ENCODE measurements at places on chromosomes 1 and 21.

- DNase-seq, result no peak
Measured at GRCh38 chr1:39672551-39672947, 642 bp upstream of the NT5C1A start.

DNA sequence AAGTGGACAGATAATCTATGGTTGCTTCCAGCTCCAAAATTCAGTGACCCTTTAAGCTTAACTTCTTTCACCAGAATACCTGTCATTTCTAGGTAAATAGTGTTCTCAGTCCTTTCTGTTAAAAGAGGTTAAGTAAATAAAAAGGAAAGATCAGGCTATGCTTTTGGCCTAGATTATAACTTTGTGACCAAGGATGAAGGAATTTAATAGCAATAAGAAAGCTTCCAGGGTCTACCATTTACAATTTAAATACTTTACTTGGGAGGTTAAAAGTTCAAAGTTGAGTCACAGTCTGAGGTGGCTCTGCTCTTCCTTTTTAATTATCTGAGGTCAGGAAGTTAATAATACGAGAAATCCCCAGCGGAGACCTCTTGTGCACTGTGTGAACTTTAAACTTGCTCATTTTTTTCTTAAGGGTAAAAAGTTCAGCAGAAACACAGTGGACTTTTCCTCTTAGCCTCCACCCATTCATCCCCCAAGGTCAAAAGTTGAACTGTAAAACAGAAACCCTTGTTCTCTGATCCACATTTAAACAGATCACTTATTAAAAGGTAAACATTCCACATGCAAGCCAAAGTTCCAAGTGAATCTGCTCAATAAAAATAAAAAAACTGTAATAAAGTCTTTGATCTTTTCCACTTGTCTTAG is 187.1 kb downstream of the NRIP1 start:
- DNase-seq, result no peak

DNA sequence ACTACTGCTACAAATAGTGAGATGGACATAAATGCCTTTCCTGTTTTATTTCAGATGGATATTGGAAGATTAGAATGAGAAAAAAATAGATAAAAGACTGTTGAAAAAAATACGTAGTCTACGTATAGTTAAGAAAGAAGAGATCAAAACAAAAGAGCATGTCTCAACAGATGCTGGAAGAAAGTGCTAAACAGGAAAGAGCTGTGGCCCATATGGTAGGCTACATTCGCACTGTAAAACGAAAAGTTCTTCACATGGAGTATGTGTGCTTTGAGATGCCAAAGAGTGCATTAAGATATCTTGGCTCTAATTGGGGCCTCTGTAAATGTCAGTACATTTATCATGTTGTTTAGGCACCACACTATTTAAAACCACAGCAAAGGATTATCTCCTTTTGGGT is 741.7 kb downstream of the LTN1 start:
- no peak for DNase-seq

GRCh38 chr1:36733748-36734147 is 251.0 kb upstream of the CSF3R start:
- DNase-seq, result no peak

DNA sequence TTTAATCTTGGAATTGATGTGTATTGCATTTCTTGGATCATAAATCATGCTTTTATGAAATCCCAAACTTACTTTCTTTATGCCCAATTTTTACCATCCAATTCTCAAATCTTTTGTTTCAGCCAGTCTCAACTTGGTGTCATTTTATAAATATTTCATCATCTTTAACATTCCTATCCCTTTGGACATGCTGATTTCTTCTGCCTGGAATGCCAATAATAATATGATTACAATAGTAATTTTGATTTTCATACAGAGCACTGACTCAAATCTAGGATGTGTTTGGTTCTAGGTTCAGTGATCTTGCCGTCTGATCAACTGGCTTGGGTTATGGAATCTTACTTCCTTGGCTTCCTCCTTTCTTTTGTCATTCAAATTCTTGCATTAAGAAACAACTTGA is 12.8 kb downstream of the RRP15 start:
- DNase-seq, result no peak

- DNase-seq, result no peak
Measured at GRCh38 chr1:227395426-227396028, 77.2 kb upstream of the CDC42BPA start.

DNA sequence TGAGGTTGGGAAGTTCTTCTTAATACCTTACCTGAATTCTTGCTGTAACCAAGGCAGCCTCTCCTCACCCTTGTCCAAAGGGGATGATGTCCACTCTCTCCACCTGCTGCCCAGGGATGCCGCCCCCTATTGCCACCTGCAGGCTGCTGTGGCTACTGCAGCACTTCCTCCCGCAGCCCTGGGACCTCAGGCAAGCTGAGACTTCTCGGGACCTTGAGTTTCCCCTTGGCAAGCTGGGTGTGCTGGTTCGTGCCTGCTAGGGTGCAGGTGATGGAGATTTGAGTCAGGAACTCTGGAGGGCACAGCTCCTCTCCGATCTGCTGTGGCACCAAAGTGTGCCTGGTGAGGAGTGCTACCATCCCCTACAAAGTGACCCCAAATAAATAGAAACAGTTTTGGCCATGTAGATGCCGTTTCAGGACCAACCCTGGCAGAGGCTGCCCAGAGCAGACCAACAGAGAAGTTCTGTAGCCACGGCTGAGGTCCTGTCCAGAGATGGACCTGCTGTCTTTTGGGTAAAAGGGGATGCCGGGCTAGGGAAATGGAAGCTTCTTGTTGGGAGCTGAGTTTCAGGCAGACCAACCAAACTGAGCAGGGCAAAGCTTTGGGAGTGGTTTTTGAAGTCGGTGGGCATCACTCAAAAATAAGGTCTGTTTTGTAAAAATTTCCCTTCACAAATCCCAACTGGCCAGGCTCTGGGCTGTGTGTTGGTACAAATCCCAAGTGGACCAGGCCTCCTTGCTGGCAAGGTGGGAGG is 31.7 kb downstream of the RUNX3 start:
- peak; percentile 45 for DNase-seq

DNA sequence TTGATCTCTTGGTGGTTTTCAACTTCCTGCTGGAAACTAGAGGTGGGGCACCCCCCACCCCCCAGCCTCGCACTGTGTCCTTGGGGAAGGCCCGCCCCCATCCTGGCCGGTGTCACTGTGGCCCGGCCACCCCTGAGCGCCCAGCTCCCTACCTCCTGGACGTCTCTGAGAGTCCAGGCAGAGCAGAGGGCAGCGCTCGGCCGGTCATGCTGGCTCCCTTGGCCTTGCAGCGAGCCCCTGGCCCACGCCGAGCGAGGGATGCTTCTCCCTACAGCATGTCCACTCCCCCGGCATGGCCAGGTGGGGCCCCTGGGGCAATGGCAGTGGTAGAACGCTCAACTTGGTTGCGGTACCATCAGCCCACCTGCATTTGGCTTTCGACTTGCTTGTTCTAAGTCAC is 28.7 kb upstream of the TRAPPC10 start:
- no peak for DNase-seq

GRCh38 chr1:94107141-94107540 is 13.8 kb downstream of the ABCA4 start:
- no peak for DNase-seq

- DNase-seq, result no peak
Measured at GRCh38 chr1:204384636-204385352, 25.1 kb upstream of the PLEKHA6 start.

- DNase-seq, result no peak
Measured at GRCh38 chr1:55050283-55050682, 10.9 kb downstream of the PCSK9 start.

GRCh38 chr1:216293683-216294082 is 129.6 kb downstream of the USH2A start:
- no peak for DNase-seq

DNA sequence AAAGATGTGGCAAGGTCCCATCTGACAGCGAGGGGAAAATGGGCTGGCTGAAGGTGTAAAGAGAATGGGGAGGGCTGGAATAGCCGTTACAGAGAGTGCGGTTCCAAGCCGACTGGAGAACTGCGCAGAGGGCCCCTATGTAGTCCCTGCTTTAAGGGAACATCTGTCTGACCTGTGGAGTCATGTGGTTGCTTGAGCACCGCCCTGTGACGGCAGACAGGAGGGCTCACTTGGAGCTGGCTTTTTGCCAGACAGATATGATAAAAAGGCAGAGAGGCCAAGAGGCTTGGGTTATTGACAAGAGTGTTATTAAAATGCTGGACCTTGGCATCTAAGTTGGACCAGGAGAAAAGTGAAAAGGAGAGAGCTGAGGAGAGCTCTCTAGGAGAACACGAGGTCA is 5.9 kb upstream of the PTPRF start:
- no peak for DNase-seq

DNA sequence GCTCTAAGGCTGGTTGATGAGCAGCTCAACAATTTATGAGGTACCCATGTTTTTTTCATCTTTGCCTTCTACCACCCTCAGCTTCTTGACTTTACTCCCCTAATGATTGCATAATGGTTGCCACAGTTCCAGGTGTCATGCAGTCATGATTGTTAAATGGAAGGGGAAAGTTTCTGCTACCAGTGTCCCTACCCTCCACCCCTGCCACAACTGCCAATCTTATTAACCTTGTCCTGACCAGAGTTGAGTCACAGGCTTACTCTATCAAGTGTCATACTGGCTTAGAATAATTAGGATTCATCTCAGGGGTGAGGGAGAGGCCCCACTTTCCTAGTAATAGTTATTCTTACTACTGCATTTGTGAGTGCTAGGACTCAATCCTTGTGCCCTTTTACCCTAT is 7.9 kb upstream of the FUBP1 start:
- no peak for DNase-seq

DNA sequence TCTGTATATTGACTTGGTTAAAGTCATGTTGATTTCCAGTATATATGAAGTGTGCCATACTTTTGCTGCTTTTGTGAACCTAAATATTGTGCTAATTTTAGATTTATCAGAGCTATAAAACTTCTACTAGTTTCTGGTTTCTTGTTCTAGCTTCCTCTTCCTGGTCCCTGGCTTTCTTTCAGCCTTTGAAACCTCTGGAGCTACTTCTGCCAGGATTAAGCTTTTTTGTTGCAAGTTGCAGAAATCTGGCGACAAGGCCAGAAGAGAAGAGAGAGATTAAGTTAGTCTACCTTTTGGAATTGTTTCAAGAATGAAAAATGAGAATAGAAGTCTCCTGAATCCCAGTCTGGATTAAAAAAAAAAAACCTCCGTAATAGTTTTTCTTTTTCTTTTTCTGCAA is 13.5 kb downstream of the RNF2 start:
- no peak for DNase-seq

DNA sequence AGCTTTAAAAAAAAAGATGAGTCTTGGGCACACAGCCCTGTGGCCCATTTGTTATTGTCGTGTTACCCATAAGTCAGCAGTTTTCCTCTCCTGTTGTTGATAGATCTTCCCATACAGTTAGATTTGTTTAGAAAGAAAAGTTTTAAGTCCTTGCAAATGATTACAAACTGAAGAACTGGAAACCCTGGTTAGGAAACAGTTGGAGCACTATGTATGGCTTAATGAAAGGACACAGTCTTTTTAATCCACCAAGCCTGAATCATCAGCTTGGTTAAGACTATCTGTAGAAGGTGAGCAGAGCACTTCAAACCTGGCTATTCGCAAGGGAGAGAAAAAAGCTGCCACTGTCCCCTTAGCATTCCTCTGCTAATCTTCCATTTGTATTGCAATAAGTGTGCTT is 241.0 kb downstream of the DISC1 start:
- no peak for DNase-seq

DNA sequence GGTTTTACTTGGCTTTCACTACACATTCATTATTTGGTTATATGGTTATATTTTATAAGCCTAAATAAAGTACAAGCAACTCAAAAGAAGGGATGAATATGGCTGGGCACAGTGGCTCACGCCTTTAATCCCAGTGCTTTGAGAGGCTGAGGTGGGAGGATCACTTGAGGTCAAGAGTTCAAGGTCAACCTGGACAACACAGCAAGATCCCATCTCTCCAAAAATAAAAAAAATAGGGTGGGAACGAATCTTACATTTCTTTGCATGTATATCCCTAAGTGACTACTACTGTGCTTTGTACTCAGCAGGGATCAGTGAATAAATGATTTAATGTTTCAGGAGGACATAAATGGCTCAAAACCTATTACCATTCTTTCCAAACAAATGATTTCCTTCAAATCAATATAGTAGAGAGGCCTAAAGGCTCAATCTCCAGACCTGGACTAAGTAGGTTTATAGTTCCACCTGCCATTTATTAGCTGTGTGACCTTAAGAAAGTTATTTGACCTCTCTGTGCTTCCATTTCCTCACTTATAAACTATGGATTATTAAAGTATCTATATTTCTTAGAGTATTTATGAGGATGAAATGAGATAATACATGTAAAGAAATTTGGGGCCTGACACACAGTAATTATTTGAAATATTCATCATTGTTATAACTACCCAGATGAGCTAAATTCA is 28.3 kb downstream of the TGFBR3 start:
- DNase-seq, result no peak

- no peak for DNase-seq
Measured at GRCh38 chr1:215055281-215055935, 27.1 kb upstream of the KCNK2 start.

GRCh38 chr1:1664941-1665814 is 6.4 kb upstream of the CDK11B start:
- DNase-seq, result no peak

- DNase-seq, result peak; percentile 58
Measured at GRCh38 chr21:27700974-27701614, 734.2 kb upstream of the ADAMTS5 start.

DNA sequence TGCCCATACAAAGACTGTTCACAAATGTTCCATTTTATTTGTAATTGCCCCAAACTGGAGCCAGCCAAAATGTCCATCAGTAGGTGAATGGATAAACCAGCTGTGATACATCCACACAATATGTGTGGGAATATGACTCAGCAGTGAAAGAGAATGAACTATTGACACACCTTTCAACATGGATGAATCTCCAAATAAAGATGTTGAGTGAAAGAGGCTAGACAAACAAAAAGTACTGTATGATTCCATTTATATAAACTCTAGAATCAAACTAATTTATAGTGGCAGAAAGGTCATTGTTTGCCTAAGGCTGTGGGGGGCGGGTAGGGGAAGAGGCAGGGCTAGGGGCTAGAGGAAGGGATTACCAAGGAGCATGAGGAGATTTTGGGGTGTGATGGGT is 4.5 kb downstream of the DHCR24 start:
- DNase-seq, result no peak

GRCh38 chr21:38646213-38646837 is 148.0 kb upstream of the ERG start:
- DNase-seq, result no peak

Measured in stimulated activated CD4-positive, alpha-beta T cell treated with anti-CD3 and anti-CD28 coated beads, Interleukin-2, amount 100 ng/mL, for 48 hours (primary cell).